ENCODE measurements at places on chromosomes 3 and 15.

- DNase-seq, result peak; percentile 43
Measured at GRCh38 chr3:196837819-196838420, 29.8 kb upstream of the SENP5 start.

GRCh38 chr3:31095255-31095654 is 200.8 kb upstream of the GADL1 start:
- DNase-seq, result no peak

GRCh38 chr3:122123850-122124249 is 59.6 kb upstream of the CASR start:
- no peak for DNase-seq

DNA sequence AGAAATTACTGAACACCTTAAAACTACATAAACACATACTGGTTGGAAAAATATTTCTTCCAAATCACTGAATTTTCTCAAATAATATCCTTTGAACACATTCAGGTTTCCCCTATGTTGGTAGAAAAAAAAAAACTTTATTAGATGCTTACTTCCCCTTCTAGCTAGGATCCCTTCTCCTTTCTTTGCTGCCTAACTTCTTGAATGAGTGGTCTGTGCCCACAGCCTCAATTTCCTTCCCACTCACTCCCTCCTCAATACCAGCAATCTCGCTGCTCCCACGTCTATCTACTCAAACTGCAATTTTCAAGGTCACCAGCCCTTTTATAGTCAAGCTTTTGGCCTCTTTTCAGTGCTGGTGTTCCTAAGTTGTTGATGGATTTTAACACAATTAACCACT is 8.3 kb downstream of the CD200R1 start:
- no peak for DNase-seq

GRCh38 chr15:95298729-95299128 is 1031.8 kb upstream of the NR2F2 start:
- DNase-seq, result no peak

DNA sequence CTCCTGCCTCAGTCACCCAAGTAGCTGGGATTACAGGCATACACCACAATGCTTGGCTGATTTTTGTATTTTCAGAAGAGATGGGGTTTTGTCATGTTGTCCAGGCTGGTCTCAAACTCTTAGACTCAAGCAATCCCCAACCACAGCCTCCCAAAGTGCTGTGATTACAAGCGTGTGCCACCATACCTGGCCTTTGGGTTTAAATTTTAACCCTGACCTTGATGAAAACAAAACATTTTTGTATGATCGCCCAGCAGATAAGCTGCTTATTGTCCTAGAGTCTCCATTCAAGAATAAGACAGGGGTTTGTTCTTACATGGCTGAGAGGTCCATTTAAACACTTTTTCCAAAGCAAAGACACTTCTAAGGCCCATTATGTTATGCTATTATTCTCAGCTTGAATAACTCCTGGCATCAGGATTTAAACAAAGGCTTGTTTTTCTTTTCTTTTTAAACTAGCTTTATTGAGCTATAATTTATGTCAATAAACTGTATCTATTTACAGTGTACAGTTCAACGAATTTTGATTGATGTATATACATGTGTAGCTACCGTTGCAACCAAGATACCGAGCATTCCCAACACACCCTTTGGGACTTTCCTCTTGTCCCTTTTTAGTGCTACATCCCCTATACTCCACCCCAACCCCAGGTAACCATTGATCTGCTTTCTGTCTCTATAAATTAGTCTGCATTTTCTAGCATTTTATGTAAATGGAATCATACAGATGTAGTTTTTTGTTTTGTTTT is 1.4 kb upstream of the MUC13 start:
- no peak for DNase-seq

GRCh38 chr15:95085056-95085455 is 853.7 kb downstream of the MCTP2 start:
- no peak for DNase-seq

- DNase-seq, result no peak
Measured at GRCh38 chr3:128036119-128036518, 16.1 kb upstream of the SEC61A1 start.

DNA sequence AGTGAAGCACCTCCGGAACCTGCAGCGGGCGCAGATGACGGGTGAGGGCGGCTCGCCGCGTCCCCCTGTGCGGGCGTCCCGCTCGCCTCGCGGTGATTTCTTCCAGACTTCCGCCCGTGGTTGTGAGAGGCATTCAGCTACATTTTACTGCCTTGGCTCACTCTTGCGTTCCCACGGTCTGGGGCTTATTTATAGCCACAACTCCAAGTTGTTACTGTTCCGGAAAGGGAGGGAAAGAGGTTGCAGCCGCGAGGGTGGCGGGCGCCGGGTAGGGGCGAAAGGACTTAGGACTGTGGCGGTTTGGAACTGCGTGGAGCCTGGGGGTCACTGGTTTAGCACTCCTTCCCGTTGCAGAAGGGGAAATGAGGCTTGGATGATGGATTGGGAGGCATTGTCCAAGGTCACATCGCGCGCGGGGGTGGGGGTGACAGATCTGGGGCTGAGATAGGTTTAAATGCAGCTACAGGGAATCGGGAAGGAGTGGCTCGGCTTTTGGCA is 1.1 kb downstream of the HES1 start:
- DNase-seq, result peak; percentile 64

DNA sequence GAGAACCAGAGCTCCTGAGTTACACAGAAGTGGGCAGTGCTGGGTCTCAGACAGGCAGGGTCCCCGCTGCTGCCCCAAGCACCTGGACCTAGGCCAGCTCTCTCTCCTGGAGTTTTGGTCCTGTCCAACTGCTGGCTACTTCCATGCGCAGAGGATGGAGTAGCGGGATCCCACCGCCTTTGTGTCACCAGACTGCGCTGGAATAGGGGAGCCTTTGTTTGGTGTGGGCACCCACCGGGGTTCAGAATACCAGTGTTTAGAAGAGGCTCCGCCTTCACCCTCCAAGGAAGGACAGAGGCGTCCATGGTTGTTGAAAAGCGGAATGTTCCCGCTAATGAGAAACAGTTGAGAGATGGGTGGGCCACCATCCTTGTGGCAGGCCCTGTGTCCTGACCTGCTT is 154.4 kb downstream of the DNAJB8 start:
- no peak for DNase-seq

DNA sequence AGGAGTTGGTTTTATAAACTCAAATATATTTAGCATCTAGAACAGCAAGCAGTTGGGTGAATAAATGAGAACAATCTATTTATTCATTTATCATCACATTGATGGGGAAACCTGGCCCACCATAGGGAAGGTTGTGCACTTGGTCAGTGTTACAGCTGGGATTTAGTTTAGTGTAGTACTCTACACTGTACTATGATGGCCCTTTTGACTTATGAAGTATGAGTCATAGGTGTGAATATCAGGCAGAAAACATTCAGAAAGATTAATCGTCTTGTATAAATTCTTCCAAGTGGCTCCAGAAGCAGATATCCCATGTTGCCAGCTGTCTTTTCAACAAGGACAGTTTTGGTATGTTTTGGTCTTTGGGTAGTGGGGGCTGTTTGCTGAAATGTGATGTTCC is 38.0 kb downstream of the BBS4 start:
- no peak for DNase-seq

- no peak for DNase-seq
Measured at GRCh38 chr3:133460809-133461208, 61.0 kb downstream of the BFSP2 start.

DNA sequence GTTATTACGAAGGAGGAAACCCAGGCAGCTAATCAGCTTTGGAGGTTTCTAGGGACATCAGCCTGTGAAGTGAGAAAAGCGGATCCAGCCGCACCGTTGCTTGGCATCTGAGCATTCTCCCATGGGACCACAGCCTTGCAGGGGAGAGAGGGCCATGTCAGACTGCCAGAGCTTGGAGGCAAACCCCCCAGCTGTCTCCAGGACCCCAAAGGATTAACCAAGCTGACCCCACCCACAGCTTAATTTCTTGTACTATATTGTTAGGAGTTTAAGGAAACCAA is 5.1 kb downstream of the IGDCC3 start:
- no peak for DNase-seq

GRCh38 chr3:53690521-53690920 is 155.7 kb downstream of the CHDH start:
- DNase-seq, result no peak

GRCh38 chr3:5022187-5022965 is 43.1 kb downstream of the BHLHE40 start:
- no peak for DNase-seq

DNA sequence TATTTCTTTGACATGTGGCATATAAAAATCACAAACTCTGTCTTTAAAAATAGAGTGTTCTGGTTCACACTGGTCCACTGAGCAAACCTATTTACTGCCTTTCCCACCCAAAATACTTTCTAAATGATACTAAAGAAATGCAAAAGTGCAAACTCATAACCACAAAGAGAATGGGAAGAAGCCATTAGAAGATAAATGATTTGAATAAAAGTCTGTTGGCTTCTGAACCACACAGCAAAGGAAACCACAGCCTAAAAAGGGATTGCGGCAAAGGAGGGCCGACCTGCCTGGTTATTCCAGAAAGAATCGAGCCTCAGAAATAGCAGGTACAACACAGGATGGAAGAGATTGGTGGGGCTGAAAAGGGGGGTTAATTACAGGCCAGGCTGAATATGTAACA is 599.5 kb downstream of the FHIT start:
- DNase-seq, result no peak

- no peak for DNase-seq
Measured at GRCh38 chr15:82910721-82911120, 41.8 kb downstream of the HOMER2 start.

DNA sequence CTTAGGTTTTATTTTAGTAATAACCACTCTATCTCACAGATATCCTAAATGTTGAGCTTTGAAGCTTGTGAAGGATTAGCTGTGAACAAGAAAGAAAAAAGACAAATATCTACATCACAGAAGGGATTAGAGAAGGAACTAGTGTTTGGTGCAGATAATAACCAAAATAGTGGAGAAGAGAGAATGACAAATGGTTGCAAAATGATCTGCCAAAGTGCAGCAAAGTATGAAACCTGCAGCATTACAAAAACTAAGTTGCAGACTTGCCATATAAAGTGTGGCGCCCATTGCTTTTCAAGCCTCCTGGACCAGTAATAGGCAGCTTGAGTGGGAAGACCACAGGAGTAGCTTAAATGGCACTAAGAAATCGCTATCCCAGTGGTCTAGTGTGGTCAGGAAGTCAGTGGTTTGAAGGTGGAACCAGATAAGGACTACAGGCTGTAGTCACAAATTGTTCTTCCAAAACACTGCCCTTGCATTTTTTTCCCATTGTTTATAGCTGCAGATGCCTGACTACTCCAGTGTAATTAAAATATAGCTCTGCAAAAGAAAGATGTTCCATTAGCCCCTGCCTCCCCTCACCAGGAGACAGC is 20.7 kb downstream of the TPM1 start:
- DNase-seq, result no peak

GRCh38 chr15:38308797-38309196 is 56.2 kb downstream of the SPRED1 start:
- DNase-seq, result no peak

- DNase-seq, result no peak
Measured at GRCh38 chr3:112486811-112487505, 12.3 kb downstream of the BTLA start.

DNA sequence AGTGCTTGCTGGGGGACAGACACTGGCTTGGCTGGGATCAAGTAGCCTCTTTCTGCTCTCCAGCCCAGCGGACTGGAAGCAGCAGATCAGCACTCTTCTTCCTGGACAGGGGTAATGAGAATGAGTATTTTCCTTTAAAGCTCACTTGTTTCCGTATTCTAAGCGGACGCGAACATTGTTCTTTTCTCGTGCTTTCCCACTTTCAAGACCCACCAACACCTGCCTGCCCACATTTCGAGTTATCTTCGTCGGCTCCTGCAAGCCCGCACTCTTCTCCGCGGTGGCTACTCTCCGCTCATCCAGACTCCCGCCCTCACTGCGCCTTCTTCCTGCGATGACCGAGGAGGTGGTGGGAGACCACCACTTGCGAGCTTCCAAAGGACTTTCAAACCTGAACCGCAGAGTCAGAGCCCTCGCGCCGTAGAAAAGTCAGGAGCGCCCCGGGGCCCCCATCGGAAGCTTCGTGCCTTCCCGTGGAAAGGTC is 1.6 kb upstream of the PPM1L start:
- DNase-seq, result peak; percentile 25

GRCh38 chr15:67512140-67512539 is 8.8 kb upstream of the C15orf61 start:
- DNase-seq, result no peak

DNA sequence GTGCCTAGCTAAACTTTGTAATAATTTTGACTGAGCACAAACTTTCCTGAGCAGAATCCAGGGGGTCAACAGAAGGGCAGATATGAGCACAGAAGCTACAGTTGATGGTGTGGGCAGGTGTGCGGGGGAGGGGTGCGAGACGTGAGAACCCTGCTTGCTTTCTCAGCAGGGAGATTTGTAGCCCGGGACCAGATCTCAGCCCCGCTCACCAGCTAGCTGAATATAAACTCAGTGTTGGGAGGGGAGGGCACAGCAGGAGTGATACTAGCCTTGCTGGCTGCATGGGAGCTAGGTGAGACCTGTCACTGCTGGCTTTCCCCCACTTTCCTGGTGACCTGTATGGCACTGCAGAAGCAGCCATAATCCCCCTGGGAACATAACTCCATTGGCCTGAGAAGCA is 83.4 kb downstream of the CLDN1 start:
- no peak for DNase-seq

DNA sequence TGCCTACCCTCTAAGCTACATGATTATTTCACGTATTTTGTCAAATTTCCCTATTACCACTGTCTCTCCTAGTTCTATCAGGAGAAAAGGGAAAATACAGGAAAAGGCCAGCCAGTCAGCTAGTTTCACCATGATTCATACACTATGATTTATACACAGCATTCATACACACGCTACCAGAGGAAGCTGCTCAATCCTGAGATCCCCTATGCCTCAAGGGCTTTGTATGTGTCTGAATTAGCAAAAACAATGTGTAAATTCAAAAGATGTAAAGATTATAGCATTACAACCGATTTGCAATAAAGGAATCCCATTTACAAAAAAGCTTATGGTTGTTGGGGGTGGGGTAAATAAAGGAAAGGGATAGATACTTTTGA is 3.1 kb upstream of the ACKR4 start:
- no peak for DNase-seq

DNA sequence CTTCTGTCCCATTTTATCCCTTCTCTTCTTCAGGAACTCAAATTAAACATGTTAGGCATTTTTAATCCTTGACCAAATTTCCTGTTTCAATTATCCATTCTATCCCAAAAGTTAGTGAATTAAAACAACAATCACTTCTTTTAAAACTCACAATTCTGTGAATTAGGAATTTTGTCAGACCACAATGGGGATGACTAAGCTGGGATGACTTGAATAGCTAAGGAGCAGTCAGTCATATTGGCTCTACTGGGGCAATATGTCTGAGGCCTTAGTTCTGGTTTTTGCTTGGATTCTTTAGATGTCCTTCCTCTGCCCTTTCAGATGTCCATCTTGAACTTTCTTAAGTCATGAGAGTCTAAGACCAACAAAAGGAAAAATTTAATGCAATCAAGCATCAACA is 178.2 kb upstream of the TGFBR2 start:
- DNase-seq, result no peak

- no peak for DNase-seq
Measured at GRCh38 chr3:132038198-132038825, 3.5 kb upstream of the CPNE4 start.

Data from uterus (tissue), 4 donors.